AG09309 (cell line): ENCODE measurements at places on chromosomes 3 and 15.

DNA sequence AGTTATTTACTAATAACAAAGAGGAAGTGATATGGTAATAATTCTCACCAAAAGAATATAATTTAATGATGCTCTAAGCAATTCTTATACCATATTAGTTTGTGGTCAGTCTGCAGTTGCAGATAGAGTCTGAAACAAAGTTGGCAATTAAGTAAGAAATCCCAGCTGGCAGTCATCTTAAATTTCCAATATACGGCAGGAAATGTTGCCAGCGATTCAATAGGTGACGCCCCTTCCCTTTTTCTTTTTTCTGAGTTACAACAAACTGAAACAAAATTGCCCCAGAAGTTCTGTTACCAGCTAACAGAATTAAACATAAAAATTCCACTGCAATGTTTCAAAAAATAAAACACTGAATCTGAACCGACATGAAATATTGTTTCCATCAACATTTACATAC, 26.7 kb downstream of the LRRFIP2 start:
- DNase-seq, result no peak

GRCh38 chr15:42491539-42492225, 741 bp upstream of the ZNF106 start:
- no peak for DNase-seq

DNA sequence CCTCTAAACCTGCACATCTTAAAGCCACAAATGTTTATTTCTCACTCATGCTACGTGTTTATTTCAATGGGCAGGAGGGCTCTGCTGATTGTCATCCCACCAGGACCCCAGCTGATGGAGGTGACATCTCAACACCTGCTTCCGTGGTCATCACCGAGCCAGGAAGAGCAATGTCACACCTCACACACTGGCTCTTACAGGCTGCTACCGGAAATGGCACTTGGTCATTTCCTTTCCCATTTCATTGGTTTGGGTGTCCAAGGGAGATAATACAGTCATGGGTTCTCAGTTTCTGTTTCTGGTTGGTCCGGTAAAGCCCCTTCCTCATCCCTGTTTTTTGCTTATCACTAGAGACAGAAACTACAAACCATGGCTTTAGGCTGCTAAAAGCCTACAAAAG, 41.9 kb downstream of the ABHD2 start:
- DNase-seq, result no peak

DNA sequence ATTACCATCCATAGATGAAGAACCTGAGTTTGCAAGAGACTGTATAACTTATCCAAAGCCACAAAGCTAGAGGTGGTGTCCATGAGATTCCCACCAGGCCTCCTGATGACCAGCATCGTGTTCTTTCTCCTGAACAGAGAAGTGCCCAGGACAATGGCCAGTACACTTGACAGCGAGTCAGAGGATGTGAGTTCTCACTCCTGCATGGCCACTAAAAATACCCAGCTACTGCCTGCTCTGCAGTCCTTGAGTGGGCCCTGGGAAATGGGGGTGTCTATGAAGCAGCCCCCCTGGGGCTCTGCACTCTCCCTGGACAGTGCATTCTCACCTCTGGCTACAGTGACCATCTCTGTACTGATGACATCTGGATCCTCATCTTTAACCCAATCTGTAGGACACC, 201.2 kb downstream of the RPLP1 start:
- no peak for DNase-seq

DNA sequence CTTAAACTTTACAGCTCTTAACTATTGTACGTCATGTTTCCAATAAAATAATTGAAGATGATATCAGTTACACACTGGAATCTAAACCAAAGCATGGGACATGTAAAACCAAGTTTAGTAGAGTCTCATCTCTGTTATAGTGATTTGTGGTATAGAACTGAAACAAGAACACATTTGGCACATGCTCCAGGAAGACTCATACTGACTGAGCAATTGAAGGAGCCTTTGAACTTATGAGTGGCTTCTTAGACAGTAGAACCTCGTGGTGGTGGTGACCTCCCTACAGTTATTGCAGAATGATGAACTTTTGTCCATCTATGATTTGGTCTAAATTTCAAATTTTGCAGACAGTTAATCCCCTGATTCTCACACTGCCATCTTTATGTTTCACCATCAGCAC, 729.7 kb downstream of the ROBO1 start:
- no peak for DNase-seq

GRCh38 chr15:89430530-89431341, 65.6 kb downstream of the RHCG start:
- no peak for DNase-seq

GRCh38 chr3:126439968-126440708, 35.6 kb downstream of the ZXDC start:
- no peak for DNase-seq

DNA sequence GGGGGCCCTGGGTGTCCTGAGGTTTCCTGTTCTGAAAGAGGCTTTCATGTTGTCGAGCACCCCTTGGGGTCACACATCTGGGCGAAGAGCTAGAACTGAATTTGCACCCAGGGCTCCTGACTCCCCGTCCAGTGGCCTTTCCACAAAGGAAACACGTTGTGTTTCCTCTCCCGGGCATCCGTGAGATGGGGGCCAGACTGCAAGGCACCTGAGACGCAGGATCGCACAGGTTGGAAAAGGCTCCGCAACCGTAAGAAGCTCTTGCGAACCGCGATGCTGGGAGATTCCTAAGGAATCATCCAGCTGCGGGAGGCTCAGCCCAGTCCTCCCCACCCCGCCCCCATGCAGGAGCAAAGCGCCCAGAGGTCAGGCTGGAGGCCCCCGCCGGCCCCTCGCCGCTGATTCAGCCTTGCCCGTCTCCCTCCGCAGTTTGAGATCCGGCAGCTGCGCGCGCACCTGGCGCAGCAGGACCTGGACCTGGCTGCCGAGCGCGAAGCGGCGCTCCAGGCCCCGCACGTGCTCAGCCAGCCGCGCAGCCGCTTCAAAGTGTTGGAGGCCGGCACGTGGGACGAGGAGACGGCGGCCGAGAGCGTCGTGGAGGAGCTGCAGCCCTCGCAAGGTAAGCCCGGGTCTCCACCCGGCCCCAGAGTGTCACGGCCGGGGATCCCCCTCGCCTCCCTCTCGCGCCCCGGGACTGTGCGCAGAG, 119.6 kb downstream of the ETFA start:
- no peak for DNase-seq

DNA sequence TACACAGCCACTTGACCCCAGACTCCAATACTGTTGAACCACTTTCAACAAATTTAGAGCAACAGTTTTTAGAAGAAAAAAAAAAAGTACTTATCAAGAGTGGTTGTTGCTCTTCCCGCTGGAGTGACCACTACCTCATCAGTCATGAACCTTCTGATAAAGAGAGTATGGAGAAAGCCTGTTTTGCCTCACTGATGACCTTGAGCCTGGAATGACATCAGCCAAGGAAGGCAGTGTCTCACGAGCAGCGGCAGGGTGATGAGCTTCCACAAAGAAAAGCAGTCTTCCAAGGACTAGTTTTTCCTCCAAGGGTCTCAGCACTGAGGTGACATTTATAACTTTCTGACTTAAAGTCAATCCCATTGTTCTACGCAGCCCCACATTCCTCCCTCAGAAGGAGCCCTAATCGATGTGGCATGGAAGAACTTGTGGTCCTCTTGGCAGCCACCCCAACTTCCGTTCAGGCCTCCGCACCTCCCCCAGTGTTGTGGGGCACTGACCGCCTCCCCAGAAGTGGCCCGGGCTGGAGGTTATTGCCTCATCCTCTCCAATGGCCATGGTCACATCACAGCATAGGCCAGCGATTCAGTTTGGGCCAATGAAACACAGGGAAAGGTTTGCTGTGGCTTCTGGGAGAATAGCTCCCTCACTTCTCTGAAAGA, 1.8 kb upstream of the CYP11A1 start:
- no peak for DNase-seq

DNA sequence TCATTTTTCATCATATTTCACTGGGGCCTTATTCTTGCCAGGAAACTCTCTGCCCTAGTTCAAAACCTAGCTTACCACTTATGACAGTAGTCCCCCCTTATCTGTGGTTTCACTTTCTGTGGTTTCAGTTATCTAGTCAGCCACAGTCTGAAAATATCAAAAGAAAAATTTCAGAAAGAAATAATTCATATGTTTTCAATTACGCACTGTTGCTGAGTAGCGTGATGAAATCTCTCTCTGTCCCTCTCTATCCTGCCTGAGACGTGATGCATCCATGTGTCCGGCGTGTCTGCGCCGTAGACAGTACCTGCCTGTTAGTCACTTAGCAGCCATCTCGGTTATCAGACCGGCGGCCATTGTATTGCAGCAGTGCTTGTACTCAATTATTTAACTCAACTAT, 369.9 kb upstream of the MCTP2 start:
- DNase-seq, result no peak

DNA sequence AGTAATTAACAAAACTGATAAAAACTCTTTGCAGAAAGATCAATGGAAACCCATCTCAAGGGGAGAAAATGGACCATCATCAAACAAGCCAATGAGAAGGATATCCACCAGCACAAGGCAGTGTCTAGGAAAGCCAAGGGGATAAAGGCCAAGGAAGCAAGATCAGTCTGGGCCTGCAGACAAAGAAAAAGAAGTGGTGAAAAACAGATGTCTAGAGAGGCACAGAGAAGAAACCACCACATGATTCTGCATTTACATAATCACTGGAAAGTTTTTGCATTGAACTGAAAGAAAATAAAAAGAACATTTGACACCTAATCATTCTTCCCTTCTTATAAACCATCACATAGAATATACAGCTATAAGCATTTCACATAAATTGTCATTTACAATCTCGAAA, 23.0 kb upstream of the VPS39 start:
- DNase-seq, result no peak

GRCh38 chr3:48970586-48970985, 19.5 kb upstream of the P4HTM start:
- no peak for DNase-seq

DNA sequence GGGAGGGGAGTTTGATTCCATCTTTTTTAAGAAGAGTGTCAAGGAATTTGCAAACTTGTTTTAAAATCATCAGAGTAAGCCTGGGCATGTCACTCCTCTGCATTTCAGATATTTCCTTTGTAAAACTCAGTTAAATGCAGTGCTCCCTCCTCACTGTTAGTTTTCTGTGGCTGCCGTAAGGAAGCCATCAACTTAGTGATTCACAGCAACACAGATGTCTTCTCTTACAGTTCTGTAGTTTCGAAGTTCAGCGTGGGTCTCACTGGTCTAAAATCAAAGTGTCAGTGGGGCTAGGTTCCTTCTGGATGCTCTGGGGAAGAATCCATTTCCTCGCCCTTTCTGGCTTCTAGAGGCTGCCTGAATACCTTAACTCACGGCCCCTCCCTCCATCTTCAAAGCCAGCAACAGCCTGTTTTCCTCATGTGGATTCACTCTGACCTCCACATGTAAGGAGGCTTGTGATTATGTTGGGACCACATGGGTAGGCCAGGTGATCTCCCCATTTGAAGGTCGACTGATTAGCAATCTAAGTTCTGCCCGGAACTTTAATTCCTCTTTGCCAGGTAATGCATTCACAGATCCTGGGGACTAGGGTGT, 12.4 kb downstream of the ISG20 start:
- no peak for DNase-seq

DNA sequence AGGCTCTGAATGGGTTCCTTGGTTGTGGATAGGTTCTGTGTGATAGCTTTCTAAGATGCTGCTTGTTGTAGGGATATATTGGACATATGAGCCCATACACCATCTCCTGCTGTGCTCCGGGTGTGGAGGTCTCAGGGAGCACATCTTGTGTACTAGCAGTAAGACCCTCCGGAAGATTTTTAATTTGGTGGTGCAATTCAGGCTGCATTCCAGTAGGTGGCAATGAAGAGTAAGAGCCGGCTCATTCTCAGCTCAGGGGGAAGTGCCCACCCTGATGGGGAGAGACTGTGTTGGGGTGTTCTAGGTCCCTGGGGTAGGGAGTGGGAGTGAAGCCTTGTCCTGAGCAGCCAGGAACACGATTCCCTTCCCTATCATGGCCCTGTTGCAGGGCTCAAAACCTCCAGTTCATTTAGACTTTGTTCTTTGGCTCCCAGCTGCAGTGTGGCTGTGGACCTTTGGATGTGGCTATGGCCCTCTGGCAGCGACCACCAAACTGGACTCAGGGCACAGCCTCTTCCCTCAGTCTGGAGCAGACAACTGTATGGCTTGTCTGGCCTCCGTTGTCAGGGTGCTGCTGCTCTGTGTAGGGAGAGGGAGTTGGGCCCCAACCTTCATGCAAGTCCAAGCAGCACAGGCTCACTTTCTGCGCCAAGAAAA, 104.7 kb downstream of the UNC13C start:
- DNase-seq, result no peak

DNA sequence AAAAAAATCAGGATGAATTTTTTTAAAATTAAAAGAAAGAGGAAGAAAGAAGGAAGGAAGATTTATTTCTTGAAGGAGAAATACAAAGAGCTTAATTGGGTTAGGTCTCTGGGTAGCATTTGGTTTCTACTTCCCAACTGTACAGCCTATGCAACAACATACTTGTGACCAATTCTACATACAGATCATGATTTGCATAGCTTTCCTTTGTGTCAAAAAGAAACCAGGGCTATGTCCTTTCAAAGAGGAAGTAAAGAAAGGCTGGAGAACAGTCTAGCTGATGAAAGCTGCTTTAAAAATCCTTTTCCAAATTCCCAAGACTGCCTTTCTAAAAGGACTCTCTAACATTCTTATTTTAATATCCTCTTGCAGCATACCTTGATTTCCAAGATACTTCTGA, 6.1 kb upstream of the HGD start:
- DNase-seq, result no peak

GRCh38 chr15:51093488-51093838, 1.2 kb downstream of the TNFAIP8L3 start:
- no peak for DNase-seq

DNA sequence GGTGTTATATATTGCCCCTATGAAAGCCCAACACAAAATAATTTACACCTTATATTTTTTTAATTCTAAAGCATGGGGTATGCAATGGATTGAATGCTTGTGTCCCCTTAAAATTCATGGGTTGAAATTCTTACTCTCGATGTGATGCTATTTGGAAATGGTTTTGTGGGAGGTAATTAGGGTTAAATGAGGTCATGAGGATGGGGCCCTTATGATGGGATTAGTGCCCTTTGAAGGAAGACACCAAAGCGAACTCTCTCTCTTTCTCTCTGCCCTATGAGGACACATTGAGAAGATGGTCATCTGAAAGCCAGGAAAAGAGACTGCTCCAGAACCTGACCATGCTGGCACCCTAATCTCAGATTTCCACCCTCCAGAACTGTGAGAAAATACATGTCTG, 7.6 kb upstream of the SRGAP3 start:
- DNase-seq, result no peak

GRCh38 chr15:80665151-80665550, 30.0 kb upstream of the ABHD17C start:
- DNase-seq, result no peak

DNA sequence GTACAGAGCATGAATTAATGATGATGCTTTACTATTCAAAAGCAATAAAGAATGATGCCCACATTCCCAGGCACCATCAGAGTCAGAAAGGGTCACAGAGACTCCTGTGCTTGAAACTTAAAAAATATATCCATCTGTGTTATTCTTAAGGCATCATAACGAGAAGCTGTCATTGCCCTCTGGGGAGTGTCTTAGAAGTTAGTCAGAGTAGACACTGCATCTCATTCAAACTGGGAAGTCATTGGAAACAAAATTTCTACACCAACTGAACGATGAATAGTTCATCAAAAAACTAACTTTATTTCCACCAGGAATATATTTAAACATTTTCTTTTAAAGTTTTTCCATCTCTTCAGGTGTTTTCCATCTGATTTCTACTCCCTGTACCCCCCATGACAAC, 122.9 kb downstream of the RFTN1 start:
- no peak for DNase-seq

GRCh38 chr3:193559100-193559499, 4.4 kb upstream of the ATP13A4 start:
- no peak for DNase-seq

- no peak for DNase-seq
Measured at GRCh38 chr15:49406352-49407118, 16.5 kb upstream of the FGF7 start.
